ENCODE measurements at places on chromosomes 11 and 22. TPM values are rescaled to one million over a fixed set of nuclear protein-coding genes. Genes with fewer than 3 reads are reported as not detected.

OTOG gene
- not detected for total RNA-seq

GRIA4 gene
- not detected for total RNA-seq

MRGPRX4 gene
- not detected for total RNA-seq

TNKS1BP1 gene
- total RNA-seq: 134 TPM

DNA sequence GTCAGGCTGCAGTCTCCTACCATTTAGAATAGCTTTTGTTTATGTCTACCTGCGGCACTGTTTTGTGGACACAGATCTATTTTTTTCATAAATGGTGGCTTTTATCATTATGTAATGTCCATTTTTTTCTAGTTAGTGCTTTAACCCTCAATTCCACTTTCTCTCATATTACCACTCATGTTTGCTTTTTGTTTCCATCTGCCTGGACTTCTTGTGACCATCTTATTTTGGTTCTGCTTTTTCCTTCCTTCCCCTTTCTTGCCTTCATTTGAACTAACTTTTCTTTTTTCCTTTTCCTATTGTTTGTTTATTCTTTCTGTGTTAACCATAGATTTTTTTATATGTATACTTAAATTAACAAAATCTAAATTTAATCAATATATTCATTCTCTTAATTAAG is 98.5 kb upstream of the SLC22A12 start:
- DNase-seq: no peak
- no peaks in the 10 kb centered on the region for H3K4me1 ChIP-seq

DNA sequence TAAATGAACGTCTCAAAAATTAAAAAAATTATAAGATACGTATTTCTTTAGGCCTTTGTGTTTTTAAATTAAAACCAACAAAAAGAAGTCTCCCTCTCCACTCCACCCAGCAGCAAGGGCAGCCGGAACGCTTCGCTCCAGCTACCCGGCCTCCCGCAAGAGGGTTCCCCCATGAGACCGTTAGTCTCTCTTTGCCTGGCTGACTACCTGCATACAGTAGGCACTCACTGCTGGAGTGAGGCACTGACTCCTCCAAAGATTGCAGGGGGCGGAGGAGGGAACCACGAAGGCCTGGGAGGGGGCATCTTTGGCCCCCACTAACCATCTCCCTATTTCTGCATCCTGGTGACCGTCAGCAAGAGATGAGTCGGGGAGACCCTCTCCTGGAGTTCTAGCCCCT is 10.1 kb downstream of the CBX6 start:
- no peak overlapping the region for H3K4me3 ChIP-seq
- no peaks in the 10 kb centered on the region for H3K36me3 ChIP-seq
- H3K27ac ChIP-seq: no peak overlapping the region
- H3K27me3 ChIP-seq: peaks cover 2% of the 10 kb centered on the region
- no peaks in the 10 kb centered on the region for H3K4me1 ChIP-seq

DNA sequence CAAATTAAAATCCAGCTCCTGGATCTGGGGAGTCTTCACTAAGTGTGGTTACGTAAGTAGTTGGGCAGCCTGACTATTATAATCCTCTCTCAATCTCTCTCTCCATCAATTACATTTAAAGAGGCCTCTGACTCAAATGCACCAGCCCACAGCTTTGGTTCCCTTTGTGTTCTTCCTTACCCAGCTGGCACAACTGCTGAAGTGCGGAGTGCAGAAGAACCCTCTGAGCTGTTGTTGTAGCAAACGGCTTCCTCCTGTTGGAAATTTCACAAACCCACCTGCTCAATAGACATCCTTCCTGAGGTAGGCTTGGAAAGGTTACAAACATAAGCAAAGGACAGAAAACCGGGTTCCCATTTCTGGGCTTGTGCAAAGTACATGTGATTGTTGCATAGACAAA is 17.0 kb upstream of the SORL1 start:
- no peak overlapping the region for H3K4me3 ChIP-seq
- DNase-seq: no peak
- H3K27ac ChIP-seq: no peak overlapping the region
- no peaks in the 10 kb centered on the region for H3K4me1 ChIP-seq
- H3K27me3 ChIP-seq: peaks cover 16% of the 10 kb centered on the region

DNA sequence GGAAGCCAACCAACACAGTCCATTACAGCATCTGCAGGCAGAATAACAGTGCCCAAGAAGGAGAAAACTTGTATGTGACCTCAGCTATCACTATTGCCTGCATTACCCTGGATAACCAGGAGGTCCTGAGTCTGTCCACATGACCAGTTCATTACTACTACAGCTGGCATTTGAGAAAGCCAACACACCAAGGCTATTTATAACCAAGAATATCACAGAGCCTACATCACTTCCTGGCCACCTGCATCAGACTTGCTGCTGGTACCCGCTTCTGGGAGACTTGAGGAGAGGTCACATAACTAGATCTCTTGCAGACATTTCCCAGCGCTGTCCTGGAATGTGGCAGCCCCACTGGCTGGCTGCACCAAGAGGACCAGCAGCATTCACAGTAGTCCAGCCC is 11.1 kb upstream of the OR56B4 start:
- DNase-seq: no peak
- no peak overlapping the region for H3K27ac ChIP-seq
- H3K4me1 ChIP-seq: no peaks in the 10 kb centered on the region
- H3K27me3 ChIP-seq: no peaks in the 10 kb centered on the region

DNA sequence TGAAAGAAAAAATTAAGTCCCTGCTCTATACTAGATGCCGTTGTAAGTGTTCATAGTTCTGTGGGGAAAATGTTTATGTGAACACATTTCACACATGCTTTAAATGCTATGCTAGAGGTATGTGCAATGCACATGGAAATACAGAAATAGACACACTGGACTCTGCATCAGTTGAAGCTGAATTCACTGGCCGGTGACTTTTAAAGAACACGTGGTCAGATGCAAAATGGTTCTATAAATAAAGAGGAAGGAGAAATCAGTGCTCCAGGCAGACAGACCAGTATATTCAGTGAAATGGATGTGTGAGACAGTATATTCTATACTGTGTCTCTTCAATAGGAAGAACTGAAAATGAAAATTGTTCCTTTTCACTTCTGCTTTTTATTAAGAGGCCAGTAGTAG is 29.9 kb downstream of the TRPC6 start:
- H3K4me3 ChIP-seq: no peak overlapping the region
- no peaks in the 10 kb centered on the region for H3K27me3 ChIP-seq
- no peaks in the 10 kb centered on the region for H3K4me1 ChIP-seq
- H3K36me3 ChIP-seq: no peaks in the 10 kb centered on the region
- DNase-seq: no peak
